Calu3 (cell line): ENCODE measurements at places on chromosomes 16 and 17.

GRCh38 chr16:23712976-23713375, at the start of gene ERN2:
TSS of gene ERN2 (minus strand) at chr16:23713222. CDS start at chr16:23713187, 35 bp downstream.
- DNase-seq, result peak; percentile 35

GRCh38 chr16:89708481-89708931, 7.0 kb upstream of the SPATA2L start:
- no peak for DNase-seq

DNA sequence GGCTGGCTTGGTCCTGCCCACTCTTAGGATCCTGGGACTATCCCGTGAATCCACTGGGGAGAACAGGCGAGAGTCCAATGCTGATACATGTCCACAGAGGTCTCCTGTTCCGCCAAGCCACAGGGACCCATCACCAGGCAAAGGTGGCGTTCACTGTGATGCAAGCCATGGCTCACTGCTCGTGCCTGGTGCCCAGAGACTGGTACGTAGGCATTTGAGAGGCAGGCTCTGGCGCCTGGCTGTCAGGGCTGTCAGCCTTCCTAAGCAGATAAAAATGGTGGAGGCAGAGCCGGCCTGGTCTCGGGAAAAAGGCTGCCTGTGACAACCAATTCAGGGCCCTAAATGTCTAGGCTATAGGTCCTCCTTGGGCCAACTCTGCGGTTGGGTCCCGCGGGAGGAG, 2329.0 kb downstream of the TP53TG3F start:
- no peak for DNase-seq

- no peak for DNase-seq
These were observed 3.2 kb upstream of the PRSS21 start for GRCh38 chr16:2813771-2814221.

DNA sequence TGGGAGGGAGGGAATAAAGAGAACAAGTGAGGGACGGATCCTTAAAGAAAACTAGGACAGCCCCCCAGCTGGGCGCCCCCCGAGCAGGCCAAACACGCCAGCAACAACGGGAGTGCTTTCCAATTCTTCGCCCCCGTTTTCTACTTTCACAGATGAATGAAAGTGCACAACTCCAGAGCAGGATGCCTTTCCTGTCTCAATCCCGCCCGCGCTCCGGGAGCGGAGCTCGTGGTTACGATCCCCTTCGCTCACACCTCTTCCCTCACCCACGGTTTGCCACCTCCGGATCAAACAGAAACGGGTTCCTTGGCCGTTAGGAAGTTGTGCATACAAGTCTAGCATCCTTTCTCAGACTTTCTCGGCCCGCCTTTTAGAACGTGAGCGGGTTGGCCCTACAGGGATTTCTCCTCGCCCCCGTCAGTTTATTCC, 680 bp downstream of the SKA2 start:
- DNase-seq, result peak; percentile 39

GRCh38 chr17:8981443-8981842, 15.9 kb upstream of the PIK3R5 start:
- DNase-seq, result no peak

DNA sequence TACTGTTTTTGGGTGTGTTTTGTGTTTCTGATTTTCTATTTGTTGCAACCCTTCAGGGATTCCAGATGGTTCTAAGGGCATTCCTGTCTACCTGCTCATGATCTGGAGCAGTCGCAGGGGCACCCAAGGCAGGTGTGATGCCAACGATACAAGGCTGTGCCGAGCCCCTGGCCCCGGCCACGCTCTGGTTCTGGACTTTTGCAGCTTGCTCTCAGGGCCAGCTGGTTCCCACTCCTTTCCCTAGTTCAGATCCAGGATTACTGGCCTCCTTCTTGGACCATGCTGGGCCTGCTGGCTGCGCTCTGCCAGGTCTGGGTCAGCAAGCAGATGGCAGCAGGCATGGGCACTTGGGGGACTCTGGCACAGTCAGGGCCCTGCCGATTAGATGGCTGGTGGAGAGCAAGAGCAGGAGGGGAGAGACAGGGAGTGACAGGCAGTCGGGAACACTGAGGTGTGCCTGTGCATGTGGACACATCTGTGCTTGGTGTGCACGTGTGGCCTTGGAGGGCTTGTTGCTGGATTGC, 15.2 kb upstream of the RAP1GAP2 start:
- DNase-seq, result no peak

DNA sequence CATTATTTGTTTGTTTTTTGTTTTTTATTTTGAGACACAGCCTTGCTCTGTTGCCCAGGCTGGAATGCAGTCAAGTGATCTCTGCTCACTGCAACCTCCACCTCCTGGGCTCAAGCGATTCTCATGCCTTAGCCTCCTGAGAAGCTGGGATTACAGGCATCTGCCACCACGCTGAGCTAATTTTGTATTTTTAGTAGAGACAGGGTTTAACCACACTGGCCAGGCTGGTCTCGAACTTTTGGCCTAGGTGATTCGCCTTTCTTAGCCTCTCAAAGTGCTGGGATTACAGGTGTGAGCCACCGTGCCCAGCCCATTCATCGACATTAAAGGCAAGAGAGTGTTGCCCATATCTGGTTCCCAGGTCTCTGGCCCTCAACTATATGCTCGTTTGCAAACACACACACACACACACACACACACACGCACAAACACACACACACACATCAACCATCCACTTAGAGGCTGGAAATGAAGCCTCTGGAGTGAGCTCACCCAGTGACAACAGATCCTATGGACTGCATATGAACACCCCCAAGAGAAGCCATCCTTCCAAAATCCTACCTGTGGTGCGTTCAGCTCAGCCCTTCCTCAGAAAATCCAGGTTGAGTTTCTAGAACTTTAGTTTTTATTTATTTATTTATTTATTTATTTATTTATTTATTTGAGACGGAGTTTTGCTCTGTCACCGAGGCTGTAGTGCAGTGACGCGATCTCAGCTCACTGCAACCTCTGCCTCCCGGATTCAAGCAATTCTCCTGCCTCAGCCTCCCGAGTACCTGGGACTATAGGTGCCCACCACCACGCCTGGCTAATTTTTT, 12.3 kb upstream of the SEPHS2 start:
- DNase-seq, result no peak

DNA sequence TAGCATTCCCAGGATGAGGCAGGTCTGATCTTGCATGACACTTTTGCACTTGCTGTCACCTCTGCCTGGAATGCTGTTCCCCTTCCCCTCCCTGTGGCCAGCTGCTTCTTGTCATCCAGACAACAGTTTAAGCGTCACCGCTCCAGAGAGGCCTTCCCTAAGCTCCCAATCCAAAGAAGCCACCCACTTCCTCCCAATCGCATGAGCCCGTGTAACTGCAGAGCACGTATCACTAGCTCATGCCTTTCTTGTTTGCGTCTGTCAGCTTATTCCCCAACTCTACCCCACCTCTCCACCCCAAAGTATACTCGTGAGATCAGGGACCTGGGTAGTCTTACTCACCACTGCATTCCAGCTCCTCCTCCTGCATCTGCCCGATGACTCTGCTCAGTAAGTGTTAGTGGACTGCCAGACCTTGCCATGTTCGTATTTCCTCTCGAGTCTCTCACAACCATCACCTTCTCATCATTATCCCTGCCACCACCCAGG, 92.8 kb downstream of the GAS7 start:
- DNase-seq, result no peak

- DNase-seq, result no peak
These were observed 9.0 kb upstream of the VASN start for GRCh38 chr16:4362476-4363135.

DNA sequence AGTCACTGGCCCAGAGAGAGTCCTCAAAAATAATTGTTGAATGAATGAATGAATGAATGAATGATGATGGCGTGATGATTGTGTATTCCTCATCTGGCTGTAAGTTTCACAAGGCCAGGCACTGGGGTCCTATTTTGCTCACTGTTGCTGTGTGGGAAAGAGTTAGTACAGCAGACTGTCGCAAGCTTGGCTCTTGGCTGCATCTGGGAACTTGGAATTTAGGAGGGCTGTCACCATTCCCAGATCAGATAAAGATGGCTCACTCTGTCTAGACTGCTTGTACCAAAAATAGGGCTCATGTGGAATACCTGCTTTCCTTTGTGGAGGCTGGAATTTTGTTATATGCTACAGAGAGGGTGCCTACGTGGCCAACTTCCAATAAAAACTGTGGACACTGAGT, 530.6 kb downstream of the WWOX start:
- DNase-seq, result no peak
